Natural killer cell treated with Interleukin-12 subunit alpha and Interleukin-12 subunit beta and Interleukin-15 and Interleukin-18, amount 100 ng/mL, for 72 hours (primary cell): ENCODE measurements at places on chromosomes 11 and 22. TPM values are rescaled to one million over a fixed set of nuclear protein-coding genes. Genes with fewer than 3 reads are reported as not detected.

The MN1 gene
- total RNA-seq = 2.5 TPM

- DNase-seq = no peak
These were observed 30.3 kb downstream of the VSIG10L2 start for GRCh38 chr11:125976156-125976555.

GRCh38 chr11:35330931-35331330, 88.4 kb downstream of the SLC1A2 start:
- DNase-seq = no peak

GRCh38 chr11:1168721-1169161, 11.0 kb downstream of the MUC5AC start:
- no peak for DNase-seq
